ENCODE measurements at places on chromosomes 7 and 10. TPM values are rescaled to one million over a fixed set of nuclear protein-coding genes. Genes with fewer than 3 reads are reported as not detected.

DNA sequence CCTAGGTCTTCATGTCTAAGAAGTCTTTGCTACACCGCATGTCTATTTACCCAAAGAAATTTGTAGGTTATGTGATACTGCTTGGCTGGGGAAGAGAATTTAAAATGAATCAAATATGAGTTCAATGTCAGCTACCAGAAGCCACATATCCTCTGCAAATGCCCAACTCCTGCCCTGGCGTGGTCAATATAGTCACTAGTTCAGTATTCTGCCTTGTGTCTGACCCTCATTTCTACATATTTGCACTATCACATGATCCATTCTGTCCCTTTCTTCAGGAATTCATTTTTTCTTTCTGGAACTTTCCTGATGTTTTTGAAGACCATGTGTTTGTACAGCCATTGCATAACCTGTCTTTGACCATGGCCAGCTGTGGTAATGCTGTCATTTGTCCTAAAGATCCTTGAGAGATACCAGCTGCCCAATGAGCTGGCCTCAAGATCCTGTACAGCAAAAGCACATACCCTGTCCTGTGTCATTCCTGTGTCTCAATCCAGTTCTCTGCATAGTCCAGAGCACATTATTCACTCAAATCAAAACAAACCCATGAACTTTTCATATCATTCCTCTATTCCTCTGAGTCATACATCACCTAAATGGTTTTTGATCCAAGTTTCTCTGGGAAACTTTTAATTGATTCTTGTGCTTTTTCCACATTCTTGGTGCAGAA lies 524.5 kb downstream of the PARD3 start:
- DNase-seq = peak; percentile 84

GRCh38 chr7:100567031-100567730 lies 6.5 kb downstream of the SAP25 start:
- no peak for DNase-seq

DNA sequence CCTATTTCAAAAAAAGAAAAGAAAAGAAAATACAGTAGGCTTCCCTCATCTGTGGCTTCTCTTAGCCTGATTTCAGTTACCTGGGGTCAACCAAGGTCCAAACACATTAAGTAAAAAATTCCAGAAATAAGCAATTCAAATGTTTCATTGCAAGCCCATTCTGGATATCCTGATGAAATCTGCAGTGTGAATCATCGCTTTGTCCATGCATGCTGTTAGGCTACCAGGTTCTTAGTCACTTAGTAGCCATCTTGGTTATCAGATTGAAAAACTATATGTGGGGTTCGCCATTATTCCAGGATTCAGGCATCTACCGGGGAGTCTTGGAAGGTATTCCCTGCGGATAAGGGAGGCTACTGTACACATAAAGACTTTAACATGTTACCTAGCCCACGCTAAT lies 991 bp upstream of the FAM204A start:
- DNase-seq = peak; percentile 53

DNA sequence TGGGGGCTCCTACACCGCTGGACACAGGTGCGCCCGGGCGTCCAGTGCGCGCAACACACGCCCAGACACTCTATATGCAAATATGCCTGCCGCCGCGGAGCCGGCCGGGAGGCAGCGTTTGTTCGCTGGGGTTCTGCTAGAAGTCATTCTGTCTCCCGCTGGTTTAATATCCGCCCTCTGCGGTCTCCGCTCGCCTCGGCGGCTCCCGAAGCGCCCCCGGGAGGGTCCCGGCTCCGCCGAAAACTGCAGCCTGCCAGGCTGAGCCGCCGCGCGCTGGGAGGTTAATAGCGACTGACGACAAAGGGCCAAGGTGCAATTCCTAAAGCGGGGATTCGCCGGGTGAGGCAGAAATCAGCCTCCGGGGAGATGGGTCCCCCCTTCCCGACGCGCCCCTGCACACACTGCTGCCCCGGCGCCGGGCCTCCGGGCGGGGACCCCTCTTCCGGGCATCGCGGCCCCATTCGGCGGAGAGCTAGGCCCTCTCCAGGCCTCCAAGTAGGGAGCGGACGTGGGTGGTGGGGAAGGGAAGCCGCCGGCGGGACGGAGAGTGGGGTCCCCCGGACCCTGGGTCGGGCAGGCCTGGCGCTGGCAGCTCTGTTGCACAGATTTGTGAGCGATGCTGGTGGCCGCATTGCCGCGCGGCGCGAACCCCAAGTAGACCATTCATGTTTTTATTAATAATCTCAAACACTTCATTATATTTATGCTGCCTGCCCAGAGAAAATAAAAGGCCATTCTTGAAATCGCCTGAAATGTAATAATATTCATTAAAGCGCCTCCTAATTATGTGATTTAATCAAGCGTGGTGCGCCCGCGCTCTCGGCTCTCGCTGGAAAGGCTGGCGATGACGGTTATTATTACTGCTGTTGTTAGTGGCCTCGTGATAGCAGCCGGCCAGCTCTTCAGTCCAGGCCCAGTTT lies 9.1 kb downstream of the EN2 start:
- no peak for DNase-seq

DNA sequence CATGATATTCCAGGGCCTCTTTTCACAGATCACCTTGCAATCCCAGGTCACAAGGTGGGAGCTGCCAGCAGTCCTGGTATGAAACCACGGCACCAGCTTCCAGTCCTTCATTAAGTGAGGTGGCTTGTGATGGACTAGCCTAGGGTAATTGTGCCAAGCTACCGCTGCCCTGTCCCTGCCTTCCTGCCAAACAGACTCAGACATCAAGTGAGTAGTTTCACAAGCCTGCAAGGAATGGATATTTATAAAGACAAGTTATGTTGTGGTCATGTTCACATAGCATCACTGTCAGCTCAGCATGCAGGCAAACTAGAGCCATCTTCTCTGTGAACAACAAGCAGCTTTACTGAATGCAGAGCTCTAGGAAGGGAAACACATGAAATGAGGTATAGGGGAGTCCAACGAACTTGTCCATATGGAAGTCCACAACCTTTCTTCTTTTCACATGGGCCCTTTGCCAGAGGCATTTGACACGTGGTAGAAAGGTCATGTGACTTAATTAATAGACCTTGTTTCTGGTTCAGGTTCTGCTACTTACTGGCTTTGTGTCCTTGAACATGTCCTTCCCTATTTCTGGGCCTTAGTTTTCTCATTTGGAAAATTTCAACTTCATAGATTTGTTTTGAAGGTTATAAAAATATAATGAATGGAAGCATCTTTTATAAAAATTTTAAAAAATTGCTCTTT lies 1061.2 kb downstream of the KCNMA1 start:
- DNase-seq = peak; percentile 49

DNA sequence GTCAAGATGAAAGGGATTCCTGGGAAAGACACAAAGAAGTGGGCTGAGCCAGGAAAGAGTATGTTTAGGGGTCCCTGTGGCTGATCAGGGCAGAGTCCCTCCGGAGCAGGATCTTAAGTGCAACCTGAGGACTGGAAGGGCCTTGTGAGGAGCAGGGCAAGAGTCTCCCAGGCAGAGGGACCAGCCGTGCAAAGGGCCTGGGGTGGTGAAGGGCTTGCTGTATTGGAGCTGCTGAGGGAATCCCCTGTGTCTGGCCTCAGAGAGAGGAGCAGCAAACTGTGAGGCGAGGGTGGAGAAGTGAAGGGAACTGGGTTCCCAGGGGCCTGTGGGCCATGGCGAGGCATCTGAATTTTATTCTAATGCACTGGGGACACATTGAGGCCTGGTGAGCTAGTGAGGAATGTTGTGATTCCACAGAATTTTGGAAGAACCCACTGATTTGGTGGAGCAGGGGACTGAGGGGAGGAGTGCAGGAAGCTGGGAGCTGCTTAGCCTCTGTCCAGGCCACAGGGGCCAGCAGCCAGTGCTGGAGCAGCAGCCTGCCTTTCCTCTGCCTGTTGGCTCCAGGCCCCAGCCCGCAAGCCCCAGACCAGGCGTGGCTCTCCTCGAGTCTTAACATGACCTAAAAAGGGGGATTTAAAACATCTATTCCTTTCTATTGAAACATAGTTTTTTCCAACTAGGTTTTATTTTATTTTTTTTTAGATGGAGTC lies 138.4 kb upstream of the IGFBP3 start:
- no peak for DNase-seq

- DNase-seq = peak; percentile 32
These were observed 37.7 kb downstream of the ATXN7L1 start for GRCh38 chr7:105838627-105839231.

GRCh38 chr7:117567781-117568180 lies 88.0 kb downstream of the CFTR start:
- DNase-seq = no peak

DNA sequence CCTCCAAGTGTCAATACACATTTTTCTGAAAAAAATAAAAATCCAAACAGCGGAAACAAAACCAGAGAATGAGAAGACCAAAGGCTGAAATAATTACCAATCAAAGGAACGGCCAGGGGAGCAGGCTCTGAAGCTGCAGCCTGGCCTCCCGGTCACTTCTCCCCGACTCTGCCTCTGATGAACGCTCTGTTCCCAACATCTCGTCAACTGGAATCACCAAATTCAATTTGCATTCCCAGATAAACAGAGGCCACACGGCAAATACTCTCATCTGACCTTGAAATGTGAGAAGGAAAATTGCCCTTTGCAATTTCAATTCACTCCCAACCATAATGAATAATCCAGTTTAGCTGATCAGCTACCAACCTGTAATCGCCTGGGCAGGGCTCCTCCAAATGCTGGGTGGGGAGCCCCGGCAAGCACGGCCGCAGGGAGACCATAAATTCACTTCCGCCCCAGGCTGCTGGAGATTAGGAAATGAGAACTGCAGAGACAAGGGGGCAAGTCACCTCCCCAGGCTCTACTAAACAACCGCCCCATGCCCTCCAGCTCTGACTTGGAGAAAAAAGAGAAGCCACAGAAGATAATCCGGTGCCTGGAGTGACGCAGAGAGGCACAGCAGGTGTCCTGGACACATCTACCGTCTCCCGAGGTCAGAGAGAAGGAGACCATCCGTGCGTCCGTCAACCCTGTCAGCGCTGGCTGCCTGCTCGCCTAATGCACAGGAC lies 153.2 kb downstream of the MAD1L1 start:
- DNase-seq = no peak

GRCh38 chr7:142381727-142382390 lies 124.0 kb upstream of the PRSS58 start:
- DNase-seq = peak; percentile 82

DNA sequence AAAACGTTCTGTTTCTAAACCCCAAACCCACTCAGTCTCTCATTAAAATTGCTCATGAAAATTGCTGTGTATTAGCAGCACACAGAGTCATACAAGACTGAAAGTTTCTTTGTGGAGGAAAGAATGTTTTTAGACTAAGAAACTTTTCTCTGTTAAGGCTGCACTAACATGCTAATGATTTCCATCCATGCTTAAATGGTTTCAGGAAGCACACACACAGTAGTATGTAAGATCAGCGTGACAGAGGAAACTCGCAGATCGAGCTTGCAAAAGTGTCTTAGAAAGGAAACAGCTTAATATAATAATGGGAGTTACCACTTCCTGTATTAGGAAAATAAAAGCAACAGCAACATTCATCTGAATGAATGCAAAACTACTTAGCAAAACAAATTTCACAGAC lies 112.7 kb downstream of the ICA1 start:
- DNase-seq = peak; percentile 79

- no peak for DNase-seq
These were observed 337.8 kb downstream of the SORCS1 start for GRCh38 chr10:106826716-106827115.

GRCh38 chr7:118151671-118152070 lies 32.3 kb upstream of the LSM8 start:
- no peak for DNase-seq

DNA sequence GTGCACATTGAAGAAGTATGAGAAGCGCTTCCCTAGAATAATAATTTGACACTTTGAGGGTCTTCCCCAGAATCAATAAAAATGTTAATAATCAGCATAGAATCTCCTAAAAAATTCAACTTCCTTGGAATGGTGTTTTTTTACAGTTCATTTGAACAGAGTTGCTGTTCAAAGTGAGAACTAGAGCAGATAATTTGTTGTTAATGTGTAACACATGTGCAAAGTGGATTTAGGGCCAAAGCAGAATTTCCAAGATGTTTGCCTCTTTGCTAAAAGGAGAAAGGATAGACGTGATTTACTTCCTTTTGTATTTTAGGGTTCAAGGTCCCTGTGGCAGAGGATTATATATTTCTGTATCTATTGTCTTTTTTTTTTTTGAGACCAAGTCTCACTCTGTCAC lies 73.8 kb downstream of the ZNF277 start:
- no peak for DNase-seq

- no peak for DNase-seq
These were observed 477.8 kb downstream of the TFEC start for GRCh38 chr7:115552766-115553165.

DNA sequence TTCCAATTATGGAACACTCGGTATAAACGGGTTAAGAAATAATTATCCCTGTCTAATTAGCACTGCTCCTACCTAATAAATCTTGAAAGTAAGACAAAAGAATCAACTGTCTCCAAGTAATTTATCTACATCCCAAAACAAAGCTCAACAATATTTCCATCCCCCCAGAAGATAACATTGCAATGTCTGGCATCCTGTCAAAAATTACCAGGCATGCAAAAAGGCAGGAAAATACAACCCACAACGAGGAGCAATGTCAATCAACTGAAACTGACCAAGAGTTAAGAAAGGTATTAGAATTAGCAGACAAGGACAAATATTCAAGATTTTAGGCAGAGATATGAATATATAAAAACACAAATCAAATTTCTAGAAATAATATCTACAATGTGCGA lies 84.5 kb upstream of the SVIL start:
- no peak for DNase-seq

DNA sequence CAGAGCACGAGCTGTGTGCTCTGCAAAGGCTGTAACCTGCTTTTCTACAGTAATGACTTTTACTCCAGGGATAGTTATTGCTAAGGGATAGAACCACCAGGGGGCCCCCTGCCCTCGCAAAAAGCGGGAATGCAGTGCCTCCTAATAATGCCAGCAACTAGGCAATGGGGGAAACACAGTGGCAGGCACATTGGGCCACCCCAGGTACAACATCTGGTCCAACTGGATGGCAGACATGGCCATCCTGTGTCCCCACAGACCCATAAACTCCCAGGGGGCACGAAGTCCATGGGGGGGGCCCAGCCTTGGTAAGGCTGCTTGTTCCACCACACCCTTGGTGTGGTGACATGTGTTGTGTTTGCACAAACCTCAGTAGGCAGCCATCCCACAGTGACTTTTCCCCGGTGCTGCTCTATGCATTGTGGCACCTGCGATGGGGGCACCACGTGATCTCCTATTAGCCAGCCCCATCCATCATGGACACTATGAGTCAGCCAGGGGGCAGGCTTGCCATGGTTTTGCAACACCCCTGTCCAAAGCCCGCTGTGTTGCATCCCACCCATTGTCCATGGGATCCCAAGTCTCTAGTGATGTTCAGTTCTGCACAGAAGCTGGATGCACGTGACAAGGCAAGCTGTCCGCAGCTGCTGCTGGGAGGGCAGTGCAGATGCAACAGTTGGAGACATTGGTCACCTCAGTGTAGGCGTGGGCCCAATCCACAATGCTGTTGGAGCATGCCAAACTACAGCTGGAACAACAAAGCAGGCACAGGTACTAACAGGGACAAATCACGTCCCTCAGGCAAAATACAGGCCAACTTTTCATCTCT lies 84.0 kb downstream of the ANLN start:
- DNase-seq = no peak

- DNase-seq = no peak
These were observed 94.9 kb downstream of the STRA8 start for GRCh38 chr7:135328526-135328925.

- DNase-seq = no peak
These were observed 540.0 kb downstream of the TCERG1L start for GRCh38 chr10:130771491-130771946.

BICC1 gene
- total RNA-seq = 609 TPM

PDCD11 gene
- total RNA-seq = 48.5 TPM

THSD7A gene
- 2.5 TPM for total RNA-seq

NOS3 gene
- total RNA-seq = 0.15 TPM

LEP gene
- total RNA-seq = not detected

DPYSL4 gene
- total RNA-seq = 0.94 TPM

GLI3 gene
- 0.35 TPM for total RNA-seq

CC2D2B gene
- total RNA-seq = 0.30 TPM

ICA1 gene
- total RNA-seq = 26.6 TPM
